Astrocyte of the spinal cord (primary cell): ENCODE measurements at places on chromosomes 6 and 20.
A peak's percentile ranks its signal among the peaks of the same experiment; 100 is the strongest.

DNA sequence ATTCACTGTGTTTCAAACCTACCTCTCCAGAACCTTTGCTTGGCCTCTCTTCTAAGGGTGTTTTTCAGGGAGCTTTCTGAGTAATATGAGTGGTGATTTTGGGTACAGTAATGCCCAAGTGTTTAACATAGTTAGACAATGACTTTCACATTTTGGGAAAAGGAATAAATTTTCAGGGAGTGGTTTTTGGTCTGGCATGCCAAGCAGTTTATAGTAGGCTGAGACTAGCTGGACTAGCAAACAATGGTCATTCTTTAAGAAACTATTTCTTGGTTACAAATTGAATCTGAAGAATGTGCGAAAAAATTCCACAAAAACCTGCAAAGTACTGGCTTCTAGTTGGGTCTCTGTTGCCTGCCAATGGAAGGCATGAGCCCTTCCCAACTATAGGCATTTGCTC lies 15.4 kb downstream of the FNDC1 start:
- DNase-seq = peak; percentile 64

GRCh38 chr6:13763740-13764381 lies 50.5 kb downstream of the MCUR1 start:
- no peak for DNase-seq

- DNase-seq = no peak
Observed at GRCh38 chr6:106637051-106637716, 7.8 kb downstream of the QRSL1 start.

DNA sequence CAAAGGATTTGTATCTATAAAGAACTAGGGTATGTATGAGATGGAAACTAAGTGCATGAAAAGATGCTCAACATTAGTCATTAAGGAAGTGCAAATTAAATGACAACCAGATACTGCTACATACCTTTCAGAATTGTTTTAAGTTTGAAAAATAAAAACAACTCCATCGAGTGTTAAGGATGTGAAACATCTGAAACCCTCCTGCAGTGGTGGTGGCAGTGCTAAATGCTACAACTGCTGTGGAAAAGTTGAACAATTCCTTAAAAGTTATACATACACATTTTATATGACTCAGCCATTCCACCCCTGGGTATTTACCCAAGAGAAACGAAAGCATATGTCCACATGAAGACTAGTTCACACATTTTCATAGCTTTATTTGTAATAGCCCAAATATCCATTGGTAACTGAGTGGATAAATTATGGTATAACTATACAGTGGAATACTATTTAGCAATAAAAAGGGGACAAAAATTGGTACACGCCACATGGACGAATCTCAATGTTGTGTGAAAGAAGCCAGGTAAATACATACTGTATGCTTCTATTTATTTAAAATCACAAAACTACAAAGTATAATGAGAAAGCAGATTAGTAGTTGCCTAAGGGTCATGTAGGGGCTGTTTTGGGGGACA lies 10.6 kb downstream of the ARMH2 start:
- DNase-seq = no peak

- no peak for DNase-seq
Observed at GRCh38 chr6:5778317-5778857, 228.3 kb downstream of the NRN1 start.

GRCh38 chr6:33123732-33124524 lies 48.1 kb downstream of the HLA-DPB1 start:
- peak; percentile 13 for DNase-seq

- DNase-seq = peak; percentile 37
Observed at GRCh38 chr6:139863346-139863745, 488.9 kb upstream of the CITED2 start.

GRCh38 chr6:112770308-112770707 lies 423.2 kb downstream of the RFPL4B start:
- DNase-seq = no peak

GRCh38 chr20:50360218-50360672 lies 149.9 kb upstream of the PTPN1 start:
- no peak for DNase-seq

DNA sequence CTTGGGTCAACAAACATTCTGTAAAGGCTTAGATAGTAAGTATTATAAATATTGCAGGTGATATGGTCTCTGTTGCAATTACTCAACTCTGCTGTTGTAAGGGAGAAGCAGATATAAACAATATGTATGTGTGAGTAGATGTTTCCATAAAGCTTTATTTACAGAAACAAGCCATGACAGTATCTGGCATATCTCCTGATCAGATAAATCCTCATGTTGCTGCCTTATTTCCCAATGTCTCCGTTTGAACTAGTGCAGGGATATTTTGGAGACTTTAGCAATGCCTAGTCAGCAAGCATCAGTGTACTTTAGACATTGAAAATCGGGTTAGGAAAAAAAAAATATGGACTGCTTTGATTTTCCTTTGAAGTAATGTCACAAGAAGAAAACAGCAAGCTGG lies 96.1 kb downstream of the LAMA2 start:
- no peak for DNase-seq

DNA sequence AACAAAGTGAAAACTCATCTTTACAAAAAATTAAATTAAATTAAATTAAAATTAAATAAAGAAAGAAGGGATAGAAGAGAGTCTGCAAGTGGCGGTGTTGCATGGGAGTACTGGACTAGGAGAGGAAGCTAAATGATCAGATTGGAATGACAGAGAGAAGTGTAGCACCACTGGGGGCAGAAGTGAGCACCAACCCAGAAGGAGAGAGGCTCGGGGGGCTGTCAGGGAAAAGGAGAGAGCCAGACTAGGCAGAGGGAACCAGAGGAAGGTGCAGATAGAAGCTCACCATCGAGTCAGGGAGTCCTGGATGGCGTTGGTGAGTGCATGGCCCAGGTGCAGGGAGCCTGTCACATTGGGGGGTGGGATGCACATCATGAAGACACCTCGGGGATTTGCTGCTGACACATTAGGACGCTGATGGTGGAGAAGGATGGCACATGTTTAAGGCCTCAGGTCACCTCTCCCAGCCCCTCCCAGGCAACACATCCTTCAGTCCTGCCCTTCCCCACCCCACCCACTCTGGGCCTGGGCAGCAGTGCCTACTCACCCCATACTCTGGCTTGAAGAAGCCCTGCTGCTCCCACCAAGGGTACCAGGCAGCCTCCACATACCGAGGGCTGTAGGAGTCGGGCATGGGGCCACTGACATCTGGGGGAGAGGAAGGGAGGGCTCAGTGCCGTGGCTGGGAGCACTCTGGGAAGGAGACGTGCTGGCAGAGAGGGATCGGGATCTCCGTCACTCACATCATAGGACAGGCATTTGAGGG lies 4.0 kb downstream of the VARS1 start:
- peak; percentile 37 for DNase-seq

DNA sequence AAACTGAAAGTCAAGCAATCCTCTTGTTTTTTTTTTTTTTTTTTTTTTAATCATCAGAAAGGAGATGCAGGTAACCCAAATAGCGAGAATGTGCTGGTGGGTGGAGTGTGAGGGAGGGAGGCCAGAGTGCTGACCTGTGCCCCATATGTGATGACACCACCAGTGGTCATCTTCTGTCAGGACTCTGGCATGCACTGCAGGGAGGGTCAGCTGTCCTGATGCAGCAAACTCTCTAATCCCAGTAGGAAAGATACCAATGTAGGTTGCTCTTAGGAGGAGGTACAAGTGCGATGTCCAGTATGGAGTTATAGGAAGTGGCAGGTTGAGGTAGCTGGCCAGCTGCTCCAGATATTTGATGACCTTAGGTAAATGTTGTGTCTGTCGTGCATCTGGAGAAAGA lies 2.8 kb upstream of the CST4 start:
- no peak for DNase-seq

DNA sequence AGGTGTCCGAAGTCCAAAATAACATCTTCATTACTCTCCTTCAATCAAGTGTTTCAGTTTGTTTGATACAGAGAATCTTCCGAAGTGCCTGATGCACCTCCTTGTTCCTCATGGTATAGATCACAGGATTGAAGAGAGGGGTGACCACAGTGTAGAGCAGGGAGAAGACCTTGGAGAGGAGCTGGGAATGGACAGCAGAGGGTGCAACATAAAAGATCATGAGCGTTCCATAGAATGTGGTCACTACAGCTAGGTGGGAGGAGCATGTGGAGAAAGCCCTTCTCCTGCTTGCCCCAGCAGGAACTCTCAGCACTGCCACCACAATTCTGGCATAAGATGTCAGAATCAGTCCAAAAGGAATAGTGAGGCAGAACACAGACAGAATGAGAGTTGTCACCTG lies 11.9 kb downstream of the OR12D1 start:
- DNase-seq = no peak

DNA sequence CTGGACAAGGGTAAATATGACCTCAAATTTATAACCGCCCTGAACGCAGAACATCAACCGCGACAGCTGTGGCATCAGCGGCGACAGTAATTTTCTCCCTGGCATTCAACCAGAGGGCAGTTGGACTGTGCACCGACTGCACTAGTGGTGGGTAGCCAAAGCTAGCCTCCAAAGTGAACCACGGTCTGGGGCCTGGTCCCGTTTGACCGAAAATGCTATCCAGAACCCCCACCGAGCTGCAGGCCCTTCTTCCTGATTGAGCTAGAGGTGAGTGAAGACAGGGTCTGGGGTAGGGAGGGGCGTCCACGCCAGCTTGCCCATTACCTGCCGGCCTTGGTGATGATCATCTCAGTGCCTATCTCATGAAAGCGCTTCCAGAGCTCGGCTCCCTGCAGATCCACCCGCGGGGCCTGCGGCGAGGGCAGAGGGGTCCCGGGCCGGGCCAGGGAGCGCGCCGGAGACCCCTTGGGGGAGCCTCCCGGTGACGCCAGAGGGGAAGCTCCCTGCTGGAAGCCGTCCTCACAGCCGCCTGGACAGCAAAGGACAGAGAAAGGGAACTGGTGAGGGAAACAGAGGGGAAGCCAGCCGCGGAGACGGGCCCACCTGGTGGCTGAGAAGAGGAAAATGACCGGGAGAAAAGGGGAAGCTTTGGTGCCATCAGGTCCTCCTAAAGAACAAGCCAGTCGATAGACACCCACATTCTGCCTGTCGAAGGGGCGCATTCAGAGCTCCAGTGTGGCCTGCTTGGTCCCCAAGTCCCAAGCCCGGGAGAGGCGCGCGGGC lies 2.0 kb downstream of the TBX18 start:
- peak; percentile 66 for DNase-seq

GRCh38 chr20:22379472-22379871 lies 204.9 kb downstream of the FOXA2 start:
- DNase-seq = peak; percentile 55

DNA sequence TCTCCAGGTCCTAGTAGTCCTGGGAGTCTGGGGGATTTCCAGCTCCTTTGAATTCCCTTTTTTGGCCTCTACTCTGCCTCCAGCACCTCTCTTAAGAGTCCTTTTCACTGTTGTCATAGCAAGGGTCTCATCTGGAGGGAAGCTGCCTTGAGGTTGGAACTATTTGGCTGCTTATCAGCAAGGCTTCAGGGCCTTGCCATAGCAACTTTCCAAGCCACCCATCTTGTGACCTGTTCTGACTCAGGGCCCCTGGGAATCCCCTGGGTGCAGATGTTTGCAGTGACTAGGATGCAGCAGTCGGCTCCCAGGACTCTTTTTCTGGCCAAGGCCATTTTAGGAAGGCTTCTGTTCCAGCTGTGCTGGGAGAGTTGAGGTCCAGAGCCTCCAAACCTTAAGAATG lies 12.4 kb downstream of the PKIG start:
- peak; percentile 48 for DNase-seq

DNA sequence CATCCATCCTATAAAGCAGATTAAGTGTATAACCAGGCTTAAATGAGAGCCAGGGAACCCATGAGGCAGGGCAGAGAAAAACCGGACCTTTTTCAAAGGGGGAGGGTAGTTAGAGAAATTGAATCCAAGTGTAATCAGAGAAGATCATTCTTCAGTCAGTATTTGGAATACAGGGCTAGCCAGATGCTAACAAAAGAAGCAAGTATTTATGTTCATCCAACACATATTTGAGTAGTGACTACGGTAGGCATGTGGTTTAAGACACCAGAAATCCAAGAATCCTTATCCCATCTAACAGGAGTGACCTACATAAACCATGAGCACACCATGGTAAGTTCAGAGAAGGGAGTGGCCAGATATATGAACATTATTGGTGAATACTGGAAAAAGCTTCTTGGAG lies 46.8 kb upstream of the FAM83C start:
- DNase-seq = peak; percentile 95

DNA sequence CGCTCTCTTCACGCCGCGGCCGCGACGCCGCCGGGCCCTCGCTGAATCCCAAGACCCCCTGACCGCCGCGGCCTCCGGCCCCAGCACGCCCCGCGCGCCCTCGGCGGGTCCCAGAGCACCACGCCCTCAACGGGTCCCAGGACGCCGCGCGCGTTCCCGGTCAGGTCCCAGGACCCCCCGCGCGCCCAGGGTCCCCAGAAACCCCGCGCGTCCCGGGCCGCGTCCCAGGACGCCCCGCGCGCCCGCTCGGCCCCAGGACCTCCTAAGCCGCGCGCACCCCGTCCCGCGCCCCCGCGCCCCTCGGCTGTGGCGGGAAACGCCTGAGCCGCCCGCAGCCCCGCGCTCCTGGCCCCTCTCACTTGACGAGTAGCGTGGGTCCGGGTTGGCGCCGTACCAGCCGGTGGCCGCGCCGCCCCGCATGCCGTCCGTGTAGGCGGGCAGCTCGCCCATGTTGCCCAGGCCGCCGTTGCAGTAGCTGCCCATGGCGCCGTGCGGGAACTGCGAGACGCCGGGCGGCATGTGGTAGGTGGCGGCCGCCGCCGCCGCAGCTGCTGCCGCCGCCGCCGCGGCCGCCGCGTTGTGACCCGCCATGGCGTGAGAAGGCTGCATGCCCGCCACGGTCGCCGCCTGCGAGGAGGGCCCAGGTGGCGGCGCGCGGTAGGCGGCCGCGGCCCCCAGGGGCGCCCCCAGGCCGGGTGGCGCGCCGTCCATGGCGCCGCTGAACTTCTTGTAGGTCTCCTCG lies 556 bp downstream of the NKX2-4 start:
- no peak for DNase-seq

GRCh38 chr20:15976047-15976736 lies 597.1 kb downstream of the KIF16B start:
- DNase-seq = no peak

DNA sequence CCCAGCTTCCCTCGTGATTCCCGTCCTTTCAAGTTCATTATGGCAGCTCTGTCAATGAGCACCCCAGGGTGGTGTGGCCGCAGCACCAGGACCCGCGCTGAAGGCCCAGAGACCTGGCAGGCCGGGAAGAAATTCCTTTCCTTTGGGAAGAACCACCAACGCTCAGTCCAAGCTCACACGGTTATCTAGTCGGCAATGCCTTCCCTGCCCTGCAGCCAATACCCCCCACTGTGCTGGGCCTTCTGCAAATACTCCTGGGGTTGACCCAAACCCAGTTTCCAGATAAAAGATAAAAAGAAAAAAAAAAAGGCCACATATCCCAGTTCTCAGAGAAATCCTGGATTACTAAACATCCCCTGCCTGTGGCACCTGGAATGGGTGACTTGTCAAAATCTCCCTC lies 28.7 kb downstream of the PXDC1 start:
- no peak for DNase-seq

DNA sequence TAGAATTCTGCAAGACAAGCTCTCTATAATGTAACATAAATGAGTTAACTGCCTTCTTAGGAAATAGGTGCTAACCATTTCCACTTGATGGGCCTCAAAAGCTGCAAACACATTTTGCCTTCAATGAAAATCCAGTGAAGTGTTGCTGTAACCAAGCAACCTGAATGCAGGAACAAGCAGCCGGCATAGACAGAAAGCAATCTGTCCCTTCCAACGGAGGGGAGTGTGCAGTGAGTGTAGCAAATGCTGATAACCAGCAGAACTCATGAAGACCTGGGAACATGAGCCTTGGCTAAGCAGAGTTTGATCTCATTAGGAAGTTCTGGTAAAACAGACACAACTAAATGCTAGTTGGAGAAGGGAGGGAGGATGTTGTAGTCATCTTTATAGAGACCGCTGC lies 697.8 kb downstream of the KIF16B start:
- no peak for DNase-seq
